ENCODE measurements at places on chromosomes 4 and X.

- no peak for DNase-seq
Measured at GRCh38 chr4:45033676-45034419, 307.5 kb upstream of the GNPDA2 start.

GRCh38 chr4:121796283-121796682 is 4.8 kb upstream of the EXOSC9 start:
- no peak for DNase-seq

DNA sequence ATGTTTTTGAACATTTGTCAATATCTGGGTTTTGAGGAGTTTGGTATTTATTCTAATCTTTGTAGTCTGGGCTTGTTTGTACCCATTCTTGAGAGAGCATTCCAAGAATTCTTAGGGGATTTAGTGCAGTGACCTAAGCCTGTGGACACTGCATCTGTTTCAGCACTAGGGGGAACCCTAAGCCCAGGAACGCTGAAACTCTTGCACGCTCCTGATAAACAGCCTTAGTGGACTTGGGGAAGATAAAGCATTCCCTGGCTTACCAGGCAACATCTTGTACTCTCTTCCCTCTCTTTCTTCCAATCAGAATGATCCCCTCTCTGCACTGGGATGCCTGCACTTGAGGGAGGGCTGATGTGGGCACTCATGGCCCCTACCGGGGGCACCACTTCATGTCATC is 654.9 kb upstream of the HTR2C start:
- peak; percentile 2 for DNase-seq

DNA sequence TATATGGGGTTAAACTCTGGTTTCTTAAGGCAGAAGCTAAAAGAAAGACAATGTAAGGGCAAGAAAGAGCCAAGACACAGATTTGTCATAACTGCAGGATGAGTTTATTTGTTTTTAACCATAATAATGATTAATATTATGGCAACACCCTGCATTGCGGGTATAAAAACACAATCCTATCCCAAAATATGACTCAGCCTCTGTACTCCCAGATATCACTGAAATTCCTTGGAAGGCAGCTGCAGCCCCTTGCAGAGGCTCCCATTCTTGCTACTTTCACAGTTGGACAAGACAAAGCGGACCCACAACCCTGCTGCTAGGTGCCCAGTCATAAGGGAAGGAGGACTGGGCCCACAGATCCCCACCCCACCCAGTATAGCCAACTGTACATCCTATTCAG is 20.4 kb upstream of the FGF16 start:
- DNase-seq: no peak

DNA sequence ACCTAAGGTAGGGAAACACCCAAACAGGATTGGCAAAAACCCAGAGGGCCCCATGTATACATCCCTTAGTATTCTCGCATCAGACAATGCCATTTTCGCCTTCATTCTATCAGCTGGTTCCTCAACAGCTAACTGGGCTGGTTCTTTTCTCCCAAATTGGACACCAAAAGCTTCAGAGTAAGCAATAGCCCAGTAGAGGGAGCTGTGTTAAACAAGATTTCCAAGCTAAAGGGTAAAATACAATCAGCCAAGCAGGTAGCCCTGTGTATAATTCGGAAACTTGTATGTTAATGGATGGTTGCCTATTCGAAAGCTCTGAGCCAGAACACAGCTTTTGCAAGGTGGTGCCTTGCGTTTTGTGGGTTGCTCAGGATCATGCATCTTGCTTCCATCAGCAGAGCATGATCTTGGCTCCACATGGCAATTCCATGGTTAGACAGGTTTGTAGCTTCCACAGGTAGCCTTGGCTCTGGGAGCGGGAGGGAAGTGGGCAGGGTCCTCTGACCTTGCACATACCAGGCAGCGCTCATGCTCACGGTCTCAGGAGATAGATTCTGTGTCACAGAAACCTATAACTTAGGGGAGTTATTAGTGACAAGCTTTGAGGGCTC is 115.2 kb upstream of the LNX1 start:
- peak; percentile 22 for DNase-seq

DNA sequence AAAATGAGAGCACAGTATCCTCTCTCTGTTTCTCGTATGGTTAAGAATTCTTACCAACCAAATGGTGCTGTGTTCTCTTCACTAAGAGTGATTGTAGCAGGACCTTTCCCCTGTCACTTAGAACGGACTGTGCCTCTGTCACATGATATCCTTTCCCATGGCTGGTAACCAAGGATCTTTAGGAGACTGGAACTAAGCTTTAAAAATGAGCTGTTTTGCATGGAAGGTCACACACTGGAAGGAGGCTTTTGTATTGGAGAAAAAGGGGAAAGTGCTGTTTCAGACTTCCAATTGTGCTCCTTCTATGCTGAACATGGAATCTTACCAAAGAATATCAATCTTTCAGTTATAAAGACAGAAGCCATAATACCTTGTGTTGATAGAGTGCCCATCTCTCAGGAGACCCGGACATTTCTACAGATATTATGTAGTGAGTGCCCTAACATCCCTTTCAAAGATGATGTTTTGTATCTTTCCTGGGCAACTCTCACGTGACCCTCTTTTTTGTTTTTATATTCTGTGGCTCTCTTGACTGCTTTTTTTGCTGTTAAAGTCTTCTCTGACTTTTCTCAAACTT is 148.6 kb downstream of the SLC4A4 start:
- no peak for DNase-seq

DNA sequence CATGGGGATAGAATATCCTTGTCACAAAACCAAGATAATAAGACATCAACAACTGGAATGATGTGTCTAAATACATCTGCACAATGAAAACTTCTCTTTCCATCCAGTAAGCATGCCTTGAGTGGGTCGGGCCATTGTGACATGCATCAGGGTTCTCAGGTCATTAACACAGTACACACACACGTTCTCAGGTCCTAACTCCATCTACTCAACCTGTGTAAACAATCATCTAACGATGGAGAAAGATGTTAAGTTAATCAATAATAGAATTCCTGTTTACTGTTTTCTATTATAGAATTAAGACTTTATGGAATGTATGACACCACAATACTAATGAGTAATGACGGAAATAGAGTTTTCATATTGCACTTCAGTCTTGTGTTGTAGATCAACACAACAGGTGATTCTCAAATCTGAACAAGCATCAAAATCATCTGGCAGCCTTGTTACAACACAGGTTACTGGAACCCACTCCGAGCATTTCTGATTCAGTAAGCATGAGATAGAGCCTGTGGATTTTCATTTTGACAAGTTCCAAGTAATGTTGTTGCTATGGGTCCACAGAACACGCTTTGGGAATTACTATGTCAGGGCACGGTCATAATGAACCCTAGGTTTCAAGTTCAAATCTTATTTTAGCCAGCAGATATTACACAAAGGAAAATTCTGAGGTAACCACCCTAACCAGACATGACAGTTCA is 315.8 kb upstream of the TEX13C start:
- peak; percentile 55 for DNase-seq

DNA sequence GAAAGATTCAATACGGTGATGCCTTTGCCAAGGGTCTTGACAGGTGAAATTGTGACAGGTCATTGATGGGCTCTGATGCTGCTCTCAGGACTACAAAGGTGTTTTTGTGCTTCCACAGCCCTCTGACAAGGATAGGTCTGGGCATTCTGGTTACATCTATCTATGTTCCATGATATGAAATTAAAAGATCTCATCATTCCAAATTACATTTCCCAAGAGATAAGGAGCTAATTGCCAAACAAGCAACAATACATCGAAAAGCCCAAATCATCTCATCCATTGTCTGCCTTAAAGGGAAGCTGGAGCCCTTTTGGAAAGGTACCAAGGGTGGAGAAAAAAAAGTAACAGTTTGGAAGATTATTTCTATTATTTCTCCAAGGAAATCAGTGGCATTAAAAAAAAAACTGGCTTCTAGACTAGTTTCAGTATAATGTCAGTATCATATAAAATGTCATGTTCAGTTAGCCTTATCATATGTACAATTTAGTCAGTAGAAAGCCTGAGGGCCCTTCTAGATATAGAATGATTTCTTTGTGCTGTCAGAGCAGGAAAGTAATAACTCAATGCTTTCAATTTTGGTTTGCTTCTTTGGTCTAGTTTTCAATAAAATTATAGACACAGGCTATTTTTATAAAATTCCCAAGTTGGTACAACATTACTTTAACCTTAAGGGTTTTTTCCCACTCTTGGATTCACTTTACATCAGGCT is 224.5 kb upstream of the GPRIN3 start:
- no peak for DNase-seq

DNA sequence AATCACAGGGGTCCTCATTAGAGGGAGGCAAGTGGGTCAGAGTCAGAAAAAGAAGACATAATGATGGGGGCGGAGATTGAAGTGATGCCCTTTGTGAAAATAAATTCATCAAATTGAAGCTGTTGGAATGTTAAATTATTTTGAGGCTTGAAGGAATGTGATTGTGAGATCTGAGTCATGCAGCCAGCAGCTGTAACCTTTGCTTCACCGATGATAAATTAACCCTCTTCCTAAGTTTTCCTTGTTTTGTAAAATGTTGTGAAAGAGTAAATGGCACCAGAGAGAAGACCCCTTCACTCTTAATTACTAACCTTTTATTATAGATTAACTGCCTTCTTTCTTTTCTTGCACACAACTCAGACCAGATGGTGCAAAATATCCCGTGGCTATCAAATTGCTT is 47.7 kb upstream of the FAM9A start:
- no peak for DNase-seq

GRCh38 chr4:115187136-115187535 is 73.7 kb upstream of the NDST4 start:
- DNase-seq: no peak

GRCh38 chr4:90844241-90844640 is 717.0 kb downstream of the CCSER1 start:
- DNase-seq: no peak

- DNase-seq: no peak
Measured at GRCh38 chr4:169268951-169269760, 1.6 kb downstream of the SH3RF1 start.

DNA sequence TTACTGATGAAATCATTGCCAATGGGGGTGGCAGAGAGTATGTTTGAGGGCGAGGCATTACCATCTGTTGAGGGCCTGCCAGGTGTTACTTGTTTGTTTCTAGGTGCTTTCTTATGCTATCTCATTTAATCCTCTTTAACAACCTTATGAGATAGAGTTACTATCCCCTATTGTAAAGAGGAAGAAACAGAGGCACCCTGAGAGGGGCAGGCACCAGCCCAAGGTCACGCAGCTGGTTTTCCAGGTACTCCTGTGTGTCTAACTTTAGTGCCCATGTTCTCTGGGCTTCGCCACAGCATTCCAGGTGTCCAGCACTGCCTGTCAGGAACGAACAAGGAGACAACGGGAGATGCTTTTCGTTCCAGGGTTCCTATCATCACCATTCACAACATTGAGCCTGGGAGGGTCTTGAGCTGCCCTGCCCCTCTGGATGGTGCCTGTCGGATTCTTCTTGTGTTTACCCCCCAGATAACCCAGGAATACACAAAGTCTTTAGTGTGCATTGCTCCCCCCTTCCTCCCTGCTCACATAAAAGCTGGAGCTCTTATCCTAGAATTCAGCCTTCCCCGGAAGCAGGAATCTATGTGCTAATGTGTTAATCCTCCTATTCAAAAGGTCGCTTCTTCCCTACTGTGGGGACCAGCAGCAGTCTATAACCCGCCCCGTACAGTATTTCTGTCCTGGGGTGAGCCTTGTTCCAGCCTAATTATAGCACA is 24.9 kb upstream of the GPC4 start:
- no peak for DNase-seq

DNA sequence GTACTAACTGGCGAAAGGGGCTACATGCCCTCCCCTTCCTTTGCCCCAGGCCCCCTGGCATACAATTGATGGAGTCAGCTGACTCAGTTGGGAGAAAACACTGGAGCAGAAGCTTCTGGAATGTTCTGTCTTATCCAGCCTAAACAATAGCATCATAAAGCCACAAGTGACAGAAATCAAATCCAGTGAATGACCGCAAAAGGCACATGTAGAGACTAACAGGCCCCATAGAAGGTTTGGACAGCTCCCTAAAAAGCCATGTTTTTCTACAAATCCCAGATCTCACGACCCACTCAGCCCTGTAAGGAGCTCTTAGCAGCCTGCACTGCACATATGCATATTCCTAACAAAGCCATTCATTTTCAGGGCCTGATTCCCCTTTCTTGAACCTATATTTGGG is 25.1 kb downstream of the SCARB2 start:
- DNase-seq: no peak

DNA sequence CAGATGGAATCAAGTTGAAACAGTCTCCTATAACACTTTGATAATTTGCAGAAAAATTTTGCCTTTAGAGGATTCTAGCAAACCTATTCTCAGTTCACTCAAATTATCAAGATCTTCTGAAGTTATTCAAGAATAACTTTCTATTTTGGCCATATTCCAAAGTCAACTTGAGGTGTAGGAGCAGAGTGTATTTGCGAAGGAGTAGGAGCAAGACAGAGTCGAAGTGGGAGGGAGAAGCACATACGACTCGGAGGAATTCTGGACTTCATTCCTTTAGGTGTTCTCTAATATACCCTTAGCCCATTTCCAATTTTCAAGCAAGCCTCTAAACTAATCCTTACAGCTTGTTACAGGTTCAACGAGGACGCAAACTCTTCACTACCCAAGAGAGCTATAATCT is 252.9 kb downstream of the GPM6A start:
- no peak for DNase-seq

DNA sequence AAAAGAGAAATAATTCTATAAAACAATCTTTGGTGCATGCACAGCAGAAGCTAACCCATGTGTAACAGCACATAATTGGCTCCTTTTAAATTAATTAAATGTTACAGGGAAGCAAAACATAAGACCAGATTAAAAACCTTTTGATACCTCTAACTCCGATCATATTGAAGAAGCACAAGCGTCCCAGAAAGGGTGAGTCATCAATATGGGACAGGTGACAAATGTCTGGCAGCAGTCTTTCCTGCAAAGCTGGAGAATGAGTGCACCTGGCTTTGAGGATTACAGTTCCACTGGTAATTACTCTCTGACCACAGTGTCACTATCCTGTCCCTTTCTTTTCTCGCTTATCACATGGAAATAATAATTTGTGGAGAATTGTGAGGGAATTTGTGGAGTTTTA is 94.6 kb downstream of the FAM9B start:
- DNase-seq: no peak

GRCh38 chr4:75736862-75737261 is 12.5 kb downstream of the USO1 start:
- no peak for DNase-seq

DNA sequence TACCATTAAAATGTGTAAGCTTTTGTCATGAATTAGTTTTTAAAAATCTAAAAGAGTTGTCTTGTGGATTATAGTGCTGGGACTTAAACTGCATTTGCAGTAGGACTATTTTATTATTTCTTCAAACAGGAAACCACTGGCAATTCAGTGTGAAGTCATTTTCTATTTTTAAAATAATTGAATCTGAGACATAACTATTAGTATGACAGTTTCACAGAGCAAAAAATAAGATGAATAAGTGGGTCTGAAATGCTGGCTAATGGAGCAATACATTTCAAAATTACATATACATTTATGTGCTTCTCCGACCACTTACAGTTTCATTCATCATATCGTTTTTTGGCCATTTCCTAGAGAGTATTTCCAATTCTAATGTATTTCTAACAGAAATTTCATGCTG is 75.3 kb upstream of the RAPGEF2 start:
- DNase-seq: no peak
